ENCODE measurements at places on chromosomes 6 and 20.

- DNase-seq: no peak
These were observed 70.0 kb upstream of the FRMD1 start for GRCh38 chr6:168149015-168149414.

DNA sequence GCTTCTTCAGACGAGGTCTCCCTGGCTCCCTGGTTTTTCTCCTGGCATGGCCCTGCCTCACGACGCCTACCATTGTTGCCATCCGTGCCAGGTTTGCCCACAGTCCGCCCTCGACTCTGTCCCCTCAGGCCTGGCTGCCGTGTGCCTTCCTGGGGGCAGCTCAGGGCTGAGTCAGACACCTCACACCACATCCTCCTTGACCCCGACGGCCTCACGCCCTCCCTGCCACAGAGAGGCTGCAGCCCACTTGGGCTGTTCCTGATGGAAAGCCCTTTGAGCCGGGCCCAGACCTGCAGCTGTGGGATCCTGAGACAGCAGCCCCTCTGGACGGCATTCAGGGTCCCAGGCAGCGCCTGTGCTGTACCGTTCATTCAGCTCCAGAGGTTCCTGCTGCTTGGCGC lies 108.3 kb downstream of the PSMB1 start:
- no peak for DNase-seq

DNA sequence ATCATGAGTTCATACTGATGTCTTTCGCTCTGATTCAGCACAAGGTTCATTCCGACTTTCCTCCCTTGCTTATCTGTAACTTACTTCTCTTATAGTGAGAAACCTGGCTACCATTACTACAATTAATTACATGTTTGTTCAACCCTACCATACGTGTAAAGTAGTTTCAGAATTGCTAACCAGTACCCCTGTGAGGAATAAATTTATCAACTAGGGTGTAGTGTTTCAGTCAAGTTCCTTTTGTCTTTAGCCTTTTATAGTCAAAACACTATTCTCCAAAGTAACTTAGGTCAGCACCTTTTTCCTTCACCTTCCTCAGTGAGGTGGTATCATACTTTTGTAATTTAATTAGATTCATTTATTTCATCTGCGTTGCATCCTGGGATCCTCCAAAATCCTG lies 64.9 kb downstream of the MAP3K4 start:
- no peak for DNase-seq

DNA sequence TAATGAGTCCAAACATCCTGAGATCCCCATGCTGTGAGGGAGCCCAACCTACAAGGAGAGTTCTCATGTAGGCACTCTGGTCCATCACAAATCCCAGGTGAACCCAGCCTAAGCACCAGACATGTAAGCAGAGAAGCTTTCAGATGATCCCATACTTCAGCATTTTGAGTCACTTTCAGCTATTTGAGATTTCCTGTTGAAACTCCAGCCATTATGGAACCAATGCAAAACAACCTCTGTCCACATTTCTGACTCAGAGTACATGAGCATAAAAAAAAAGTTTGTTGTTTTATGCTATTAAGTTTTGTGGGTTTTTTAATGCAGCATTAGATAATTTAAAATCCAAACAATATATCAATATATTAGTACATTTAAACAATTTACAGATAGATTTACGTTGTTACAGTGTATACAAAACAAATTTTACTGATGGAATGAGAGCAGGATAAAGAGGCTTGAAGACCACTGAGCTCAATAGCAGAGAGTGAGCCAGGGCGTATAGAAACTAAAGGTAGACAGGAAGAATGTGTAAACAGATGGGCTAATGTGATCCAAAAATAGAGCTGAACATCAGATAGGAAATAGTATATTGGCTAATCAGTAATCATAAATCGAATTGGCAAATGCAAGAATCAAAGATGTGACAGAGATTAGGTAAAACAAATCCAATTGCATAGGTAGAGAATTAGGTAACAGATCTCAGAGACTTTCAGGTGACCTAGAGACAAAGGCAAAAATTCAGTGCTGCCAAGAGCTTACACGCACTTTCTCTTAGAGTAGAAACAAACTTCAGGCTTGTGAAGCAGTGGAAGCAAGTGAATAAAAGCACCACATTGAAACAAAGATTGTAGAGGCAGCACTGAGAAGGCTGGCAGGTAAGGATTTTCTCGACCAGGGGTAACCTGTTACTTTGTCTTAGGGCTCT lies 36.2 kb upstream of the PLCB1 start:
- DNase-seq: no peak

DNA sequence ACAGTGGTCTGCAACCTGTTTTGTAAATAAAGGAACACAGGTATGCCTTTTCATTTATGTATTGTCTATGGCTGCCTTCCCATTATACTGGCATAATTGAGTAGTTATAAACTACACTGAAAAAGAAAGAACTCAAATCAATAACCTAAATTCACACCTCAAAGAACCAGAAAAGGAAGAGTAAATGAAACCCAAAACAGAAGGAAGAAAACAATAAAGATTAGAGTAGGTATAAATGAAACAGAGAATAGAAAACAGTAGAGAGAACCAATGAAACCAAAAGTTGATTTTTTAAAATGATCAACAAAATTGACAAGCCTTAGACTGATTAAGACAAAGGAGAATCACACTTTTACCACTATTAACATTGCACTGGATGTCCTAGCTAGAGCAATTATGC lies 34.7 kb downstream of the FAM184A start:
- DNase-seq: no peak

- no peak for DNase-seq
These were observed 56.4 kb downstream of the SMOC2 start for GRCh38 chr6:168497381-168497780.

- DNase-seq: no peak
These were observed 123.3 kb downstream of the ZFAND3 start for GRCh38 chr6:37942606-37943376.

DNA sequence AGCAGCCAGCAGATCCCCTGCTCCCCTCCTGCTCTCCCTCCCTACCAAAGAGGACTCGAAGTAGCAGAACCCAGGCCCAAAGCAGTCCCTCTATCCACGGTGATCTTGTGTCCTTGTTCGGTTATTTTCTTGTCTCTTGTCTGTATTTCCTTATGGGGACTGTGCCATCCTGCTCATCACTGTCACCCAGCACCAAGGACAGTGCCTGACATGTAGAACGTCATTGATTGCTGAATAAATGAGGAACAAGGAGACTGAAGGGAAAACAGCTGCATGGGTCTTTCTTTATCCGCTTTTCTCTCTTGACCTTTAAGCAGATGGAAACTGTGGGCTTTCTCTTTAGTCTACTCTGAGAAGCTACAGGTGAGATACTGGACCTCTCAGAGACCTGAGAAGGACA lies 29.4 kb upstream of the ZNF831 start:
- no peak for DNase-seq

DNA sequence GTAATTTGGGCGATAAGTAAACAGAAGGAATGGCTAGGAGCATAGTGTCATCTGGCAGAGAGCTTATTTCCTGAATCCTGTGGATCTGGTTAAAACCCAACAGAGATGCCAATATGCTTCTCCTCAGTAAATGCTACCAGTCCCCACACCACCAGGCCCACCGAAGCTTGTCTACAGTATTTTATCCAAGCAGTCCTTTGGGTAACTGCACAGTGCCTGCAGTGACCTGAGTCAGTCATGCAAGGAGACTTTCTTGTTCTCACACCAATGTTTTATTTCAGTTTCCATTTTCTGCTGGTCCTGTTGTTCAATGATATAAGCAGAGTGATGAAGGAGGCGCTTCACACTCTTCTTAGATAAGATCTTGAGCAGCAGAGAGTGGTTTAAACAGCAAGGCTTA lies 326.3 kb downstream of the RIMS1 start:
- DNase-seq: no peak

DNA sequence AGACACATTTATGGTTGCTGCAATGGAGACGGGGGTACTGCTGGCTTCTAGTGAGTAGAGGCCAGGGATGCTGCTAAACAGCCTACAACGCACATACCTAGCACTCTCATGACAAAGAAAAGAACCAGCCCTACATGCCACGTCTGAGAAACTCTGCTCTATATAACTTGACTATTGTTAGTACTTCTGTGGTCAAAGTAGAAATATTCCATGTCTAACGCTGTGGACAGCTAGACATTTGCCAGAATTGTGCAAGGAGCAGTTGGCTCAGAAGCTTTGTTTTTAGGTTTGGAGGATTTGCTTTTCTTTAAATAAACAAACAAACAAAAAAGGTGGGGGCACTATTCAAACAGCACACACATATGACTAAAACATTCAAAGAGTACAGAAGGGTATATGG lies 20.5 kb downstream of the UBE2V1 start:
- DNase-seq: no peak
